ENCODE measurements at places on chromosomes 5 and 9.

DNA sequence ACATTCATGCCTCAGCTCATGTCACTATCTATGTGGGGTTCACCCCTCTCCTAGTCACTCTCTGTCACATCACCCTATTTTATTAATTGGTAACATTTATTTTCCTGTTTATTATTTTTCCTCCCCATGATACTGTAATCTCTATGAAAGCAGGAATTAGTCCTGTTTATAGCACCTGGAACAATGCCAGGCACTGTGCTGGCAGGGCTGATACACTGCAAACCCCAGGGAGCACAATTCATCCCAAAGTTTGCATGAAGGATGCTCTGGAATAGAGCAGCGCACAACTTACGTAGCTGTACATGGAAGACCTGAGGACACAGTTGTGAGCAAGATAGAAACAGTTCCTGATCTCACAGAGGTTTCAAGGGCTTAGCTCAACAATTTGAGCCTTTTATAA is 103.2 kb downstream of the NSG2 start:
- no peak for DNase-seq

DNA sequence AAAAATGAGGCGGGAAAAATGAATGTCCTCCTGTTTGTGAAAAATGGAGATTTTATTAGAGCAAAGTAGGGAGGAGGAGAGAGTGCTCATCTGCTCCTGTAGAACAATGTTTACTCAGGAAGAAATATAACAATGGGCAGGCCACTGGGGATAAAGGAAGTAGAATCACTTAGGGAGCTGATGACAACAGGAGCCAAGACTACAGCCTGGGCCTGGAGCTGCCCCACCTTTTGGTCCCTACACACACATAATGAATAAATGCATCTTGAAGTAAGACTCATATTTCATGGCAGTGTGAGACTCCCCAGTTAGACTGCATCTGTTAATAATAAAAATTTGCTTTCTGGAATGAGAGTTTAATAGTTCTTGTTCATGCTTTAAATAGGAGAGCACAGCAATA is 1939.8 kb downstream of the EFNA5 start:
- DNase-seq = no peak

- DNase-seq = no peak
Measured at GRCh38 chr5:107878661-107879060, 207.9 kb upstream of the EFNA5 start.

- no peak for DNase-seq
Measured at GRCh38 chr9:136438548-136439480, 831 bp downstream of the INPP5E start.

- DNase-seq = no peak
Measured at GRCh38 chr5:104421431-104421830, 858.8 kb upstream of the NUDT12 start.

DNA sequence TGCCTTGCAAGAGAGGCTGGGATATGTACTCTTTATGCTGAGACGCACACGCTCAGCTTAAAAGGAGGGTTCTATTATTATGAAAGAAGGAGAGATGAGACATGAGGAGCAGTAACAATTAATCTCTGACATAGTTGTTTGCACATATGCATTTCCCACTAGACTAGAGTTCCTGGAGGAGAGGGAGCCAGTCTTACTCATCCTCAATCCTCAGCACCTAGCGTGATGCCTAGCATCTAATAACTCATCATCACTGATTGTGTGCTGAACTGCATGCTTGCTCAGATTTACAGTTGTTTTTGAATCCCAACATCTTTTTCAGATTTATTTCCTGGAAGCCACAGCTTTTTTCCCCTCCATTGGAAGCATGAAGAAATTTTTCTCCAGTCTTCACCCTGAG is 35.5 kb downstream of the GCNT4 start:
- no peak for DNase-seq

DNA sequence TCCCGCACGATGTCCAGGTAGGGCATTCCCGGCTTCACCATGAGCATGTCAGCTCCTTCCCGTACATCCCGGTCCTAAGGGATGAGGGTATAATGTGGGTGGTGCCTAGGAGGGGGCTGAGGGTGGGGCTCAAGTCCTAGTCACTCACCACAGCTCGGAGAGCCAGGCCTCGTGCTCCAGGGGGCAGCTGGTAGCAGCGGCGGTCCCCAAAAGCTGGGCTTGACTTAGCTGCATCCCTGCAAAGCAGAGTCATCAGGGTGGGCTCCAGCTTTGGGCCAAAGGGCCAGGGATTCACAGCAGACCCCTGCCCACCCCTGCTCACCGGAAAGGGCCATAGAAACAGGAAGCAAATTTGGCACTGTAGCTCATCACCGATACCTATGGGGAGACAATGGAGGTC is 11.6 kb downstream of the ALAD start:
- DNase-seq = no peak

DNA sequence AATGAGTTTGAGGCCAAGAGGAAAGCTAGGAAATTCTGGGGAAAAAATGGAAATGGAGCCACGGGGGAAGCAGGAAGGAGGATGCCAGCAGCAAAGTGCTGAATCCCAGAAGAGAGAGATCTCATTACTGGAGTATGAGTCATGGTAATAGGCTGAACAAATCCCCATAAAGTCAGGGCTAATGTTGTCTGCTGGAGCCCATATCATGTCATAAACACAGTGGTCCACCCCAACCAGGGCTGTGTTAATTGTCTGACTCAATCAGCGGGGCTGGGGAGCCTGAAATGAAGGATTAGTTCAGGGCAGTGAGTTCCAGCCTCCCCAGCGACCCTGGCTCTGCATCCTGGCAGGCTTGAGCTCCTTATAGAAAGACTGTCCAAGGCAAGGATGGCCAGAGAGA is 68.8 kb downstream of the TLR4 start:
- no peak for DNase-seq

GRCh38 chr5:34500236-34500847 is 155.8 kb upstream of the RAI14 start:
- no peak for DNase-seq

GRCh38 chr9:96638606-96639364 is 16.3 kb downstream of the PRXL2C start:
- no peak for DNase-seq

DNA sequence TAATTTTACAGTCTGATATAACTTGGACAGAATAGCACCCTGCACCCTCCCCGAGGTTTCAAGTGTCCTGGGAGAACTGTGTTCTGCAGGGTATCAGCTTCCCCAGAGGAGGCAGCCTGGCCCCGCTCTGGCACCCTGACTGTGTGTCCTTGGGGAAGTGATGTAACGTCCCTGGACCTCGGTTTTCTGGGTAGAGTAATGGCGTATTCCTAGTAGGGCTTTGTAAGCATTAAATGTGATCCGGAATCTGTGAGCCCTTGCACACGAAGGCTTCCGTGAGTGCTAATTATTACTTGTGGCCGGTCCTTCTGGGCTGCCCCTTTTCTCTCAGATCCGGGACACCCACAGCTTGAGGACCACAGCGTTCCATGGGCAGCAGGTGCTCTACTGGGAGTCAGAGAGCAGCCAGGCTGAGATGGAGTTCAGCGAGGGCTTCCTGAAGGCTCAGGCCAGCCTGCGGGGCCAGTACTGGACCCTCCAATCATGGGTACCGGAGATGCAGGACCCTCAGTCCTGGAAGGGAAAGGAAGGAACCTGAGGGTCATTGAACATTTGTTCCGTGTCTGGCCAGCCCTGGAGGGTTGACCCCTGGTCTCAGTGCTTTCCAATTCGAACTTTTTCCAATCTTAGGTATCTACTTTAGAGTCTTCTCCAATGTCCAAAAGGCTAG is 1.0 kb upstream of the CACFD1 start:
- DNase-seq = no peak

- no peak for DNase-seq
Measured at GRCh38 chr9:118785456-118785855, 583.8 kb downstream of the BRINP1 start.

DNA sequence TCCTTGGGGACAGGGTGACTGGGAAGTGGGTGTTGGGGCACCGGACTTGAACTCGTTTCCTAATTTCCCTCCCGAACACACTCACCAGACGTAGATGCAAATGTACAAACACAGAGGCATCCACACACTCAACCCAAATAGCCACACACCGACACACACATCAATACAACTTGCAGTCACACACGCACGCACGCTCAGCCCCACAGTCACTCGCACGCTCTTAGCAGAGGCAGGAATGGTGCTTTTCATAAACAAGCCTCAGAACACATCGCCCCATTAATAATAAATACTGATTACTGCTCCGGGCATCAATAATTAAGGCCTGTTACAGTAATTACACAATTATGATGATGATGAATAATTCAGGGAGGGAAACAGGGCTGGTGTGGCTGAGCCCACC is 5.7 kb downstream of the BARHL1 start:
- DNase-seq = no peak

GRCh38 chr9:81542118-81542889 is 147.0 kb downstream of the TLE1 start:
- DNase-seq = no peak

DNA sequence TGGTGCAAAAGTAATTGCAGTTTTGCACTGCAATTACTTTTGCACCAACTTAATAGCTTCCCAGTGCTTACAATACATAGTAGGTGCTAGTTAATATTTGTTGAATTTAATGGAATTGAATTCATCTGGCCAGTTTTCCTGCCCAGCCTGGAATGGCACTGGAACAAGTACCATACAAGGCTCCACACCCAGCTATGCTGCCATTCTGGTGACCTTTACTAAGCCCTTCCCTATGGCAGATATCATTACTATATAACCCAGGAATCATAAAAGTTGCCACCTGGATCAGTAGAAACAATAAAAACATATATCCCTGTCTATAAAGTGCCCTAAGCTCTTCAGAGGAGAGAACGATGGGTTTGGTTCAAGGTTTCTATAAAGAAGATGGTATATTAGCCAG is 22.4 kb upstream of the TRIM36 start:
- no peak for DNase-seq

- DNase-seq = peak; percentile 71
Measured at GRCh38 chr9:129549684-129550083, 71.2 kb downstream of the C9orf50 start.

- no peak for DNase-seq
Measured at GRCh38 chr9:135290086-135290485, 189.5 kb upstream of the PPP1R26 start.

- peak; percentile 49 for DNase-seq
Measured at GRCh38 chr9:7788772-7789171, 10.8 kb downstream of the DMAC1 start.

- no peak for DNase-seq
Measured at GRCh38 chr5:75601996-75602395, 9.3 kb upstream of the ANKDD1B start.

DNA sequence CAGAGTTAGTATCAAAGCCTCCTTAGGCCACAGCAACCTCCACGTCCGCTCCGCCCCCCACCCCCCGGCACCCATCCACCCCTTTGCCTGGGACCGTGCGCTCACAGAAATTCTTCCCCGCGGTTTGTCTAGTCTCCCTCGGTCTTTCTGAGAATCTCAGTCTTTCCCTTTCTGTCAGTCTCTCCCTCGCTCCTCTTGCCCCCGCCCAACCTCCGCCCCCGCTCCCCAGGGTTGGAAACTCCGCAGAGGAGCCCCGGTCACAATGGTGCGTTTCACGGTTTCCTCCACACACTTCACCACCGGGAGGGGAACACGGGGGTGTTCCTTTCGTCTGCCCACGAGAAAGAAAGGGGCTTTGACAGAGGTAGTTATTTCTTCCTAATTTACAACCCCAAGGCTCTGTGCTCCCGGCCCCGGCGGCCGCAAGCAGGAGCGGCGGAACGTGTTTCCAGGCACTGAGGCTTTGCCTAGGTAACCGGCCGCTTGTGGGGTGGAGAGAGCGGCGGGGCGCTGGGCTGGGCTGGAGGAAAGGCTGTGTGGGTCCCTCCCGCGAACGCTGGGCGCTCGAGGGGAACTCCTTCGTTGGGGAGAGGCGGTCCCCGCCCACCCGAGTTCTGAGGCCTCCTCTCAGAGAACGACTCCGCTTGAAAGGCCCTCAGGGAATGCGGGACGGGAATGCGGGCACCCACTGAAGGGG is 2.1 kb downstream of the NR4A3 start:
- DNase-seq = no peak

- DNase-seq = no peak
Measured at GRCh38 chr5:94082405-94082804, 341.0 kb upstream of the POU5F2 start.

DNA sequence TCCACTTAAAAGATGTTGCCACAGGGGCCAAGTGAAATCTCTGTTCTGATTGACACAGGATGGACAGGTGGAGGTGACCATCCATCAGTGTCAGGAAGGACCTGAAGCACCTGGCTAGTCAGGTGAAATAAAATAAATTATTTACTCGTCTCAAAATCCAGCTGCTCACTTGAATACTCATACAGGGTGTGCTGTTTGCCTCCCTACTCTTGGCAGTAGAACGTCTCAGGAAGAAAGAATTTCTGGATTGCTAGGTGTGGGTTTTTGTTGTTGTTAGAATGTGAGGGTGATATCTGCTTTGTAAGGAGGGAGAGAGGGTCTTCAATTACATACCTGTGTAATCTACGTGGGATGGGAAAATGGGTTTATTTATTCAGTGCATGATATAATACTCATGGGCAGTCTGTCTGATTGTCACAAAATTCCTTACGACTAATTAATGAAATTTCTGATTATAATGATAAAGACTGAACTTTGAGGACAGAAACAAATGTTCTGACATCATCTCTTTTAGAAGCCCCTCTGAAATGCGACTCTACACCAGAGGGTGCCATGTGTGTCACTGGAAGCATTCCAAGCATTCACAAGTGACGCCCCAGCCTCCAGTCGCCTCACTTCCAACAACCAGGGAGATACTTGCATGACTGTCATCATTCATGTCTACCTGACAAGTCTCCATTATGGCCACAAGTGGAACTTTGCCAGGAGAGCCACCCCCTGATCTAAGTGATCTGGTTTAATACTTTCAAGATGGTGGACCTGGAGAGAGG is 218.4 kb downstream of the GAPVD1 start:
- no peak for DNase-seq

DNA sequence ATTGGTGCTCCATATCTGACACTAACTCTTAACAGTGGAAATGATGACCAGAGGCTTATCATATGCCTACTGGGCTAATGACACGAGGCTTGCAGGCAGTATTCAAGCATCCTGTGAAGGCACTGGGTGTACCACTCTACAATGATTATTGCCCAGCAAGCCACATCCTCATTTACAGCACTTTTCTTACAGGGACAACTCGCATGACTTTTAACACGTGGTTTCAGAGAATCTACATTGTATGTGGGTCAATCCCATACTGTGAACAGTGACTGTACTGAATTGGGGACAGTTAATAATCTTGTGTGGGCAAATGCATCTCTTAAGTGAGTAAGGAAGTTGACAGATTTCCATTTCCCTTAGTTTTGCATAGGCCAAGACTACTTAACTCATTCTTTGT is 260.0 kb downstream of the TRPM3 start:
- DNase-seq = no peak

GRCh38 chr5:68405026-68405684 is 189.6 kb downstream of the PIK3R1 start:
- no peak for DNase-seq

DNA sequence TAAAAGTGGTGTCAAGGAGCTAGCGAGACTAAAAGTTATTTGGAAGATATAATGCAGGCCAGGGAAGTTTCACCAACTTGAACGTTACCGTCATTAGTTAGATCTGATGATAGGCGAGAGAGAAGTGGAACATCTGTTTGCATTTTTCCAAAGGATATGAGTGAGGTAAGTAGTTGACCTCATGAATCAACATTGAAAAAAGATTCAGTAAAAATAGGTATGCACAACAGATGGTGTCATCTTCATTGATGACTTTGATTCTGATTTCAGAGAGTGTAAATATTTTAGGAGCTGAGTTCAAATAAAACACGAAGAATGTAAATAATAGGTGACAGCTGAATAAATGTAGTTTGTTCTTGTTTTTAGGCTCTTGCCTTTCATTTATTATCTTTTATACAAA is 998.9 kb upstream of the CDH6 start:
- no peak for DNase-seq

GRCh38 chr5:130871346-130872086 is 293.5 kb downstream of the HINT1 start:
- no peak for DNase-seq

All from midbrain (tissue), 1 donor.